ENCODE measurements at places on chromosomes 5 and 9. TPM values are rescaled to one million over a fixed set of nuclear protein-coding genes. Genes with fewer than 3 reads are reported as not detected.
A peak's percentile ranks its signal among the peaks of the same experiment; 100 is the strongest.

The CCNO gene
- 0.35 TPM for total RNA-seq

- H3K36me3 ChIP-seq, result no peaks in the 10 kb centered on the region
- no peaks in the 10 kb centered on the region for H3K27me3 ChIP-seq
- H3K4me1 ChIP-seq, result peaks cover 7% of the 10 kb centered on the region
- no peak overlapping the region for H3K27ac ChIP-seq
- no peak for DNase-seq
Measured at GRCh38 chr5:170701334-170701733, 82.2 kb upstream of the GABRP start.

The TRPM3 gene
- 0.30 TPM for total RNA-seq

GRCh38 chr5:73450137-73450536 is 1.6 kb upstream of the FOXD1 start:
- H3K27me3 ChIP-seq, result peaks cover 7% of the 10 kb centered on the region
- H3K27ac ChIP-seq, result no peak overlapping the region
- H3K4me1 ChIP-seq, result no peaks in the 10 kb centered on the region
- H3K36me3 ChIP-seq, result no peaks in the 10 kb centered on the region

- H3K36me3 ChIP-seq, result no peaks in the 10 kb centered on the region
- no peaks in the 10 kb centered on the region for H3K27me3 ChIP-seq
- DNase-seq, result no peak
- H3K4me1 ChIP-seq, result no peaks in the 10 kb centered on the region
- H3K27ac ChIP-seq, result no peak overlapping the region
Measured at GRCh38 chr5:26763215-26763614, 275.2 kb downstream of the CDH9 start.

- no peak overlapping the region for H3K4me3 ChIP-seq
- H3K27me3 ChIP-seq, result no peaks in the 10 kb centered on the region
- no peak overlapping the region for H3K27ac ChIP-seq
- H3K36me3 ChIP-seq, result no peaks in the 10 kb centered on the region
Measured at GRCh38 chr5:134451936-134452505, 40.3 kb upstream of the CDKN2AIPNL start.

DNA sequence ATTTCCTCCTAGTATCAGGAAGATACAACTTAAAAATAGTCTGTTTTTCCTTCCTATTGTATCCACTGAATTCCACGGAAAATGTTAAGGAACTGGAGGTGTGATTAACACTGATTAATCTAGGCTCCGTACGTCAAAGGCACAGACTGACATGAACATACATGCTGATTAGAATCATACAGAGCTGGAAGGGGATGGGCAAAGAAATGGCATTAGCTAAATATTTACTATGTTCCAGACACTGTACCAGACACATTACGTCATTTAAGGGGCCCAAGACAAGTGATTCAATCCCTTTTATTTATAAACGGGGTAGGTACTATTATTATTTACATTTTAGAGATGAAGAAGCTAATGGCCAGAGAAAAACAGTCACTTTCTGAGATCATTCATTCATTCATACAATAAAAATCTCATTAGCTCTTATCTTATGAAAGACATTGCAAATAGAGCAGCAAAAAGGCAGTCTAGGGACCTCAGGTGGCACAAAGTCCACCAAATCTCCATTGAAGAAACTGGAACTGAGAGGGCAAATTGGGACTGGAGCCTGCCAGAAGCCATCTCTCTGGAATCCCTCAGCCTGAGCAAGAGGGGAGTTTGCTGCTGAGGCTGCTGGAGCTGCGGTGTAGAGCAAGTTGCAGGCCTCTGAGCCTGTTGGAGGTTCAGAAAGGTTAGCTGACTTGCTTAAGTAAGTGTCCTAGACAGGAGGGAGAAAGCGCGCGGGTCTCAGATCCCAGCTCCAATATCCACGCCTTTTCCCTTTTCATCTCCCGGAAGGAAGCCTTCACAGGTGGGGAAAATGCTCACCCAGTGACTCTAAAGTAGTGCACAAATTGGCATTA is 1.6 kb upstream of the TGFBR1 start:
- H3K4me3 ChIP-seq, result peak overlapping the region; percentile 90
- 0 out of 2 replicates have a peak, but pooled peaks cover 2% of the 10 kb centered on the region for H3K36me3 ChIP-seq
- H3K27ac ChIP-seq, result no peak overlapping the region
- 0 out of 2 replicates have a peak, but pooled peaks cover 6% of the 10 kb centered on the region for H3K4me1 ChIP-seq
- H3K27me3 ChIP-seq, result no peaks in the 10 kb centered on the region

- H3K4me1 ChIP-seq, result no peaks in the 10 kb centered on the region
- H3K27ac ChIP-seq, result no peak overlapping the region
- no peaks in the 10 kb centered on the region for H3K27me3 ChIP-seq
- H3K4me3 ChIP-seq, result no peak overlapping the region
- H3K36me3 ChIP-seq, result no peaks in the 10 kb centered on the region
- DNase-seq, result no peak
Measured at GRCh38 chr5:166772770-166773169, 1518.7 kb upstream of the WWC1 start.

The ABHD17B gene
- total RNA-seq, result 48.2 TPM

DNA sequence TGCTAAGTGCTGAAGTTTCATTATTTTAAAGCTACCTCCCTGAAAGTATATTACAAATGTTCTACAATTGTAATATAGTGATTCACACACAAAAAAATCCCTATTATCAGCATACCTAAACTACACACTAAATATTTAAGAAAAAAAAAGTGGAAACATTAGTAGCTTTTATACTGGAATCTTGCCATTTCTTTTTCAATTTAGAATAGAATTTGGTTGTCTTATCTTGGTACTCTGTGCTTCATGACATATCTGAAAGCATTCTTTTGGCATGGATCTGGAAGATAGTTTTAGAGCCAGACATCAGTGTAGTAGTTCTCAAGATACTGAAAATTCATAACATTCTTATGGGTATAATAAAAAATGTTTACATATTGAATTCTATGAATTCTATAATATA is 35.0 kb downstream of the SLC1A3 start:
- H3K4me1 ChIP-seq, result no peaks in the 10 kb centered on the region
- H3K27me3 ChIP-seq, result no peaks in the 10 kb centered on the region
- no peak overlapping the region for H3K4me3 ChIP-seq
- DNase-seq, result no peak
- no peak overlapping the region for H3K27ac ChIP-seq

The CCDC192 gene
- not detected for total RNA-seq

DNA sequence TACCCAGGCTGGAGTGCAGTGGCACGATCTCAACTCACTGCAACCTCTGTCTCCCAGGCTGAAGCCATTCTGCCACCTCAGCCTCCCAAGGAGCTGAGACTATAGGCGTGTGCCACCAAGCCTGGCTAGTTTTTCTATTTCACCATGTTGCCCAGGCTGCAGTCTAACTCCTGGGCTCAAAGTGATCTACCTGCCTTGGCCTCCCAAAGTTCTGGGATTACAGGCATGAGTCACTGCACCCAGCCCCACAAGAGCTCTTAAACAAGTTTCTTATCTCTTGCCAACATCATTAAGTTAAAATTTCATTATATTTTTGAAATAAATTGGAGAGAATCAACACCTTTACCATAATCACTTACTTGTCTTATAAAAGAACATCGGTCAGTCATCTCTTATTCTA is 280.3 kb downstream of the ARHGEF28 start:
- no peaks in the 10 kb centered on the region for H3K27me3 ChIP-seq
- no peak for DNase-seq
- no peak overlapping the region for H3K27ac ChIP-seq
- H3K4me1 ChIP-seq, result peaks cover 17% of the 10 kb centered on the region
- no peak overlapping the region for H3K4me3 ChIP-seq

DNA sequence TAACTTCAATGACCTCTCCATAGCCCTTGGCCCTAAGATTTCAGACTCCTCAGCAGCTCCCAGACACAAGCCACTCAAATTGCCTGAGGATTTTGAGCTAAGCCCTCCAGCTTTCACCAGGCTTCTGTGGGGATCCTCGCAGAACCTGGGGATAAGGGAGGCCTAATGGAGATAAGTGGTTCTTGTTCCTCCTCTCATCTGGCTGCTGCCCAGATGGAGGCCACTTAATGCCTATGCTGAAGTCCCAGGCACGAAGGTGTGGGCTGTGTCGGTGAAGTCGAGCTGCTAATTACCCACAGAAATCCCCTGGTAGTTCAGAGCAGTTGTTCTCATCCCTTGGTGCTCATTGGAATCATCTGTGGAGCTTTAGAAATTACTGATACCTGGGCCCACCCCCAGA is 10.3 kb upstream of the FAT2 start:
- H3K4me3 ChIP-seq, result no peak overlapping the region
- no peaks in the 10 kb centered on the region for H3K36me3 ChIP-seq
- H3K27ac ChIP-seq, result no peak overlapping the region

GRCh38 chr9:112789473-112789872 is 38.9 kb downstream of the SNX30 start:
- no peak overlapping the region for H3K27ac ChIP-seq
- H3K36me3 ChIP-seq, result no peaks in the 10 kb centered on the region
- no peak for DNase-seq
- no peaks in the 10 kb centered on the region for H3K27me3 ChIP-seq
- H3K4me3 ChIP-seq, result no peak overlapping the region
- no peaks in the 10 kb centered on the region for H3K4me1 ChIP-seq

The ASPN gene
- 0.06 TPM for total RNA-seq

The CTXN3 gene
- total RNA-seq, result not detected

- no peak overlapping the region for H3K27ac ChIP-seq
- H3K4me3 ChIP-seq, result no peak overlapping the region
- no peak for DNase-seq
- H3K4me1 ChIP-seq, result no peaks in the 10 kb centered on the region
Measured at GRCh38 chr5:40355181-40355580, 324.5 kb upstream of the PTGER4 start.

GRCh38 chr9:130995086-130996011 is 13.6 kb upstream of the LAMC3 start:
- DNase-seq, result peak; percentile 99
- H3K27ac ChIP-seq, result peak overlapping the region; percentile 26
- H3K4me3 ChIP-seq, result peak overlapping the region; percentile 18

GRCh38 chr5:124744170-124744971 is 2.1 kb downstream of the ZNF608 start:
- no peak for DNase-seq
- no peaks in the 10 kb centered on the region for H3K36me3 ChIP-seq
- peak overlapping the region; percentile 64 for H3K4me3 ChIP-seq

DNA sequence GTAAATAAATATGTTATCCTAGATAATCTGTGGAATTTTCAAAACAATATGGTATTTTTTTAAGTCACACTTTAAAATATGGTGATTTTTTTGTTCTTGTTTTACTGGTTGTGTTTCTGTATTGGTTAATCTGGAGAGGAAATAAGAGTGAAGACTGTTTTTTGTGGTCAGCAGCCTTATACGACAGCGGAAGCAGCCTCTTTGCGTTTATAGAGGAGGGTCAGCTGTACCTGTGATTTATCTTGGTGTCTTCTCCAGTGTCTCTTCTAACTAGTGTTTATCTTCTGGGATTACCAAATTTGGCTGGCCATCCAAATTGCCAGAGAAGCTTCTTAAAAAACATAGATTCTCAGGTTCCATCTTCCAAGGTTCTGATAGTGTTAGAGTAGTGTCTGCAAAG is 58.7 kb downstream of the ICE1 start:
- DNase-seq, result no peak
- H3K4me3 ChIP-seq, result no peak overlapping the region
- no peak overlapping the region for H3K27ac ChIP-seq
- no peaks in the 10 kb centered on the region for H3K4me1 ChIP-seq

The LECT2 gene
- not detected for total RNA-seq

- H3K36me3 ChIP-seq, result peaks cover 32% of the 10 kb centered on the region
- H3K27me3 ChIP-seq, result no peaks in the 10 kb centered on the region
- no peak overlapping the region for H3K4me3 ChIP-seq
- no peaks in the 10 kb centered on the region for H3K4me1 ChIP-seq
- no peak overlapping the region for H3K27ac ChIP-seq
Measured at GRCh38 chr9:110788871-110789270, 120.3 kb downstream of the MUSK start.

GRCh38 chr5:156826150-156826549 is 23.9 kb upstream of the PPP1R2B start:
- no peaks in the 10 kb centered on the region for H3K36me3 ChIP-seq
- no peak for DNase-seq
- H3K4me3 ChIP-seq, result no peak overlapping the region
- no peak overlapping the region for H3K27ac ChIP-seq
- no peaks in the 10 kb centered on the region for H3K4me1 ChIP-seq
- H3K27me3 ChIP-seq, result no peaks in the 10 kb centered on the region

GRCh38 chr5:149912226-149912871 is 32.2 kb downstream of the PDE6A start:
- no peak overlapping the region for H3K4me3 ChIP-seq
- DNase-seq, result no peak
- H3K27ac ChIP-seq, result no peak overlapping the region
- 0 out of 2 replicates have a peak, but pooled peaks cover 3% of the 10 kb centered on the region for H3K27me3 ChIP-seq
- H3K36me3 ChIP-seq, result no peaks in the 10 kb centered on the region

DNA sequence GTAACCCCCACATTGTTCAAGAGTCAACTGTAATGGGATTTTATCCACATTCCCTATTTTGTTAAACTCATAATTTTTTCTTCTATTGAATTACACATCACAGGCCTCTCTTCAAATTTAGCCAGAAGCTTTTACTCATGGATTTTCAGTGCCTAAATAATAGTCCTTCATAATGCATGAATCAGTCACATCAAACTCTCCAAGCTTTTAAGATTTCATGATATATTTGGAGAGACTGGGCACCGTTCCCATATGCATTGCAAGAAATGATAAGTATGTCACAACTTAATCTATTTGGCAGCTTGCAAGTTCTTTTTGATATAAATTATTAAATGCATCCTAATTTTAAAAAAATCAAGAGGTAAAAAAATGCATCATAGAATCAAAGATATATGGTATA is 465.9 kb downstream of the DMAC1 start:
- H3K4me3 ChIP-seq, result no peak overlapping the region
- H3K4me1 ChIP-seq, result peaks cover 9% of the 10 kb centered on the region

GRCh38 chr5:176800024-176800423 is 10.3 kb upstream of the UNC5A start:
- peaks cover 9% of the 10 kb centered on the region for H3K27me3 ChIP-seq
- no peaks in the 10 kb centered on the region for H3K36me3 ChIP-seq
- H3K4me1 ChIP-seq, result no peaks in the 10 kb centered on the region
- no peak overlapping the region for H3K27ac ChIP-seq

GRCh38 chr9:26551971-26552370 is 340.6 kb downstream of the CAAP1 start:
- H3K36me3 ChIP-seq, result no peaks in the 10 kb centered on the region
- no peak for DNase-seq
- no peak overlapping the region for H3K27ac ChIP-seq
- no peaks in the 10 kb centered on the region for H3K27me3 ChIP-seq

- H3K36me3 ChIP-seq, result no peaks in the 10 kb centered on the region
- no peaks in the 10 kb centered on the region for H3K27me3 ChIP-seq
- peaks cover 97% of the 10 kb centered on the region for H3K4me1 ChIP-seq
- no peak overlapping the region for H3K4me3 ChIP-seq
- peak overlapping the region; percentile 93 for H3K27ac ChIP-seq
- no peak for DNase-seq
Measured at GRCh38 chr5:148972396-148972795, 90.5 kb downstream of the SH3TC2 start.

GRCh38 chr9:127519301-127520166 is 68.2 kb downstream of the LRSAM1 start:
- DNase-seq, result peak; percentile 98
- H3K4me3 ChIP-seq, result no peak overlapping the region
- H3K27ac ChIP-seq, result peak overlapping the region; percentile 42

The GTF2H2 gene
- total RNA-seq, result 66.6 TPM

The IFNA13 gene
- not detected for total RNA-seq

- H3K27me3 ChIP-seq, result peaks cover 1% of the 10 kb centered on the region
- no peak overlapping the region for H3K4me3 ChIP-seq
- no peaks in the 10 kb centered on the region for H3K36me3 ChIP-seq
Measured at GRCh38 chr5:154523104-154523503, 45.1 kb upstream of the HAND1 start.

GRCh38 chr5:53560028-53560427 is 411 bp upstream of the NDUFS4 start:
- peak overlapping the region; percentile 88 for H3K27ac ChIP-seq
- H3K36me3 ChIP-seq, result no peaks in the 10 kb centered on the region
- H3K27me3 ChIP-seq, result no peaks in the 10 kb centered on the region
- H3K4me3 ChIP-seq, result peak overlapping the region; percentile 91
- DNase-seq, result no peak

- no peak overlapping the region for H3K4me3 ChIP-seq
- DNase-seq, result no peak
- H3K36me3 ChIP-seq, result no peaks in the 10 kb centered on the region
Measured at GRCh38 chr9:103799959-103800358, 294.1 kb upstream of the SMC2 start.

The CDX1 gene
- not detected for total RNA-seq
